ENCODE measurements at places on chromosomes 3 and 15.

DNA sequence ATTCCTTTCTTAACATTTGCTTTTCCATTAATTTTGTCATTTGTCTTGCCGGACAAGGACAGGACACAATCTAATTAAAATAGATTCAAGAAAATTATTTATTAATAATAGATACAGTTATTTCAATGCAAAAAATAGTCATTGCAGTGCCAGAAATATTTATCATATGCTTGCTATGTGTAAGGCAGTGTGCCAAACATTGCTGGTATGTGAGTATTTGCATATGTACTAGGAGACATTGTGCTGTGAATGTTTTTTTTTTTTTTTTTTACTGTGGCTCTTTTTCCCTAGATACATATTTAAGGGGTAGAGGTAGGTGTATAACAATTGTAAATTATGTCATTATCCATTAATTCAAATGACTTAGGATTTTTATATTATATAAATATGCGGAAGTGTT lies 23.3 kb downstream of the SPRED1 start:
- DNase-seq, result no peak

- DNase-seq, result no peak
Observed at GRCh38 chr3:129937717-129938116, 36.8 kb upstream of the TRH start.

DNA sequence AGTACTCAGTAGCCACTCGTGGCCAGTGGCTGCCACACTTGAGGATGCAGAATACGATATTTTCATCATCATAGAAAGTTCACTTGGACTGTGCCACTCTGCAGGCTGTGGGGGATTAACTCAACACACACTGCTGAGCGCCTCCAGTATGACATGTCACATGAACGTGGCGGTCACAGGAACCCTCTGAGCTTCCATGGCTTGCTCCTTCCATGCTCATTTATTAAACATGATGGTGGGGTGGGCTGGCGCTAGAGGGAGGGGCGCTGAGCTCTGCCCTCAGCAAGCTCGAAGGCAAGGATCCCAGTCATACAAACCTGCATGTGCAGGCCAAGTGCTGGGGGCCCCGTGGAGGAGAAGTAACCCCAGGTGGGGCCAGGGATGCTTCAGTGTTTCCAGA lies 85.5 kb downstream of the WNT7A start:
- no peak for DNase-seq

- no peak for DNase-seq
Observed at GRCh38 chr15:68028888-68029207, 25.3 kb upstream of the PIAS1 start.

DNA sequence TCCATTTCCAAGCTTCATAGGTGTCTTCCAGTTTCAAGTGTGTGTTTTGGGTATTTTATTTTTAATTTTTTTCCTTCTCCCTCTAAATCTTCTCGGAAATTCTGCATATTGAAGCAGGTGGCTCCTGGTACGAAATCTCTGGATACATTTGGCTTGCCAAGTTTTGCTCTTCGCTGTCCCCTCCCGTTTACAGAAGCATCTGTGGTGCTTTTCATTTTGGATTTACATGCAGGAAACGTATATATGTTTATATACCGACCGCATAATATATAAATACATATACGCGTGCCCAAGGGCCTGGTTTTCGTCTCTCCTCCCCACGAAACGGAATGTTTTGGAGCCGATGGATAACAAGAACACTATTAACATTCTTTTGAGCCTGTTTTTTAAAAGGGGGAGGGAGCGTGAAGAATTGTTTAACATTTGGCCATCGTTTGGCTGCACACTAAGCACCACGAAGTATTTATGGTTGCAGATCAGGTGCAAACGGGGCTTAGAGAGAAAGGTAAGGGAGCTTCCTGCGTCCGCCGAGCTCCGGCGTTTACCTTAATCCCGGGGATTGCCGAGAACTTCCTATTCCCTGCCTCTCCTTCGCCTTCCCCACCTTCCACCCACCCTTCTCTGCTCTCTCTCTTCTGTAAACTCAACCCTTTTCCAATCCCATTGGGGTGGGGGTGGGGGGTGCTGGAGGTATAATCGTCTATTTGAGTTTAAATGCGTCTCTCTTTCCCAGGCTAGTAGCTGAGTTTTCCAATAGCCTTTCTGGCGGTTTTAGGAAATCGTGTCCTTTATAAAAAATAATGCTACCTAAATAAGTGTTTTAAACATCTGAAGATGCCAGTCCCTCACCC lies 1.1 kb upstream of the NLGN1 start:
- DNase-seq, result no peak

GRCh38 chr3:126737527-126737926 lies 33.5 kb downstream of the CHCHD6 start:
- no peak for DNase-seq

GRCh38 chr3:169769287-169770181 lies at the start of gene ACTRT3:
Gene ACTRT3, minus strand, starts transcription at chr3:169769561. Its CDS starts 41 bp downstream, at chr3:169769520.
- peak; percentile 60 for DNase-seq

Measured in stimulated activated naive CD4-positive, alpha-beta T cell treated with Interleukin-2 at 50 U/mL for 16 hours (primary cell).